ENCODE measurements at places on chromosomes 1 and 21.

GRCh38 chr1:61184040-61184713, 101.8 kb downstream of the NFIA start:
- DNase-seq: no peak

DNA sequence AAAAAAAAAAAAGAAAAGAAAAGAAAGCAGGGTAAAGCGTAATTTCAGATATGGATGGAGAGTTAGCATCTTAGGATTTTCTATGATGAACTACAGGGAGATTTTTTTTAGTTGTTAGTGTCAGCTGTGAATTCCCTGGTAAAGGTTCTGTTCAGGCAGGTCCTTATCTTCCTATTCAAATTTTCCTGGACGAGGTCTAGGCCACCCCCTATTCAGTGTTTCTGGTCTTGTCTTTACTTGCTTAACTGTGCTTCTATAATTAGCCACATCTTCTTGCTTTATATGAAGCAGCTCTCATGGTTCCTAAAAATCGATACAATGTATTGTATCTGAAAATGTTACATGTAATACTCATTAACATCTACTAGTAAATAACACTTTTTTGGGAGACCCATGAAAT, 157.8 kb downstream of the LHX8 start:
- DNase-seq: no peak

GRCh38 chr1:177632923-177633615, 336.8 kb downstream of the SEC16B start:
- no peak for DNase-seq

GRCh38 chr1:17581389-17582123, 42.1 kb downstream of the ARHGEF10L start:
- DNase-seq: no peak

- DNase-seq: no peak
Measured at GRCh38 chr1:79549201-79549600, 542.7 kb upstream of the ADGRL4 start.

DNA sequence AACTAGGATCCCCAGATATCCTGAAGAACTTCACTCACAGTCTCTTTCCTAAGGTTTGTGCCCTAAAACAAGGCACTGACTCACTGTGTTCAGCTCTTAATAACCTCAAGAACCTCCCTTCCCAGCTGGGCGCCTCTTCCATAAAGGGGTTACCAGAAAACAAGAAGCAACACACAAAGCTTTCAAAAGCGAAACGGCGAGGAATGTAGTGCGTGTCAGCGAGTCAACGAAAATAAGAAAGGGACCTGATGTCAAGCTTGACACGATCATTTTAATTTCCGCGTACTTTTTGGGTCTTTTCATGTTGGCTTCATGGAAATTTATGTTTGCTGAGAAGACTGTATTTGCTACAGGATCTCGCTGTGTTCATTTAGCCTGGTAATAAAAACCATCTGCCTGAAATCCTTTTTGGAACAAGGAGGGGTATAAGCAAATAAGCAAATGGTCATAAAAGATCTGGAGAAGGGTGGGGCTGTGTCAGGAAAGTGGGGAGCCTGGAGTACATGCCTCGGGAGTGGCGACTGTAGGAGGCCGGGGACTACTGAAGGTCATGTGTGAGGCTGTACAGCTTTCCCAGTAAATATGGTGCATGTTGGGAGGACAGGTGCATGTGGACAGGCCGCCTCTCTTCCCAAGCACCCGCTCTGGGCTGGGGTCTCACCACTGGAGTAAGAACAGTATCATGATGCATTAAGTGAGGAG, 11.4 kb upstream of the CLDN14 start:
- DNase-seq: no peak

DNA sequence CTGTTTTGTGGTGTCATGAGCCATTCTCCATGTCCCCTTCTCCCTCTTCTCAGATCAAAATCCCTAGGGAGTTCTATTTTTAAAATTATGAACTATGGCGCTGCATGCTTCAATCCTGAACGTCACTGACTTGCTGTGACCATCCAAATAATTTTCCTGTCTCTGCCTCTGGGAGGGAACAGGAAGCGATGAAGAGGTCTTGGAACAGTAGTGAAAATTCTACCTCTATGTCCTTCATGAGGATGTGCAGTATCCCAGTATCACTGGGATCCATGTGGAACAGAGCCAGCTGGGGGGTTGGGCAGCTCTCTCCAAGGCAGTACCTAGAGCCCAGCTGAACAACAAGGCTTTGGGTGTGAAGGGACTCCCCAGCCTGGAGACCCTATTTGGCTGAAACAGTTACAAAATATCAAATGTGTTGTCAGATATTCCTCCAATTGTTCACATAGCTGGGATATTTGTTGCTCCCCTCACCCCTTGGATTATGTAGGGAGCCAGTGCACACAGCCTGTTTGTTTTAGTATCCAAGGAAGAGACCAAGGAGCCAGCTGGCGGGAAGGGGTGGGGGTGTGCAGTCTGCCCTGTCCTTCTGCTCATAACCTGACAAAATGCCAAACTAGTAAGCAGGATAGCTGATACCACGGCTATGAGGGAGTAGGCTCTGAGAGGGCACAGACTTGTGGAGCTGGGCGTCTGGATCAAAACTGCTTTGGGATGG, 7.6 kb downstream of the DCLRE1B start:
- DNase-seq: no peak

DNA sequence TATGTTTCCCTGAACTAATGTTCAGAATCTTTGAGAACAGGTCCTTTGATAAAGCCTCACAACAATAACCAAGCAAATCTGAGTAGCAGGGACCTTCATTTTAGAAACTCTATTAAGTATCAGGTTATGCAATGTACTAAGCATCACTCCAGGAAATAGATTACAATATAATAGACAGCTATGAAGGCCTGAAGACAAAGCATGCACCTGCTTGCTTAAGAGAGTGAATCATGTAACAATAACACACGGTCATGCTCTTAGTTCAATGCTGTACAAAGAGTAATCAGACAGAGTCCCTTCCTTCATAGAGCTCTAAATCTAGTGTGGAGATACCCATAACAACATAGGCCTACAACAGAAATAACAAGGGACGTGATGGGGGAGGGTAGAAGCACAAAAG, 8.1 kb upstream of the CMPK1 start:
- DNase-seq: no peak

DNA sequence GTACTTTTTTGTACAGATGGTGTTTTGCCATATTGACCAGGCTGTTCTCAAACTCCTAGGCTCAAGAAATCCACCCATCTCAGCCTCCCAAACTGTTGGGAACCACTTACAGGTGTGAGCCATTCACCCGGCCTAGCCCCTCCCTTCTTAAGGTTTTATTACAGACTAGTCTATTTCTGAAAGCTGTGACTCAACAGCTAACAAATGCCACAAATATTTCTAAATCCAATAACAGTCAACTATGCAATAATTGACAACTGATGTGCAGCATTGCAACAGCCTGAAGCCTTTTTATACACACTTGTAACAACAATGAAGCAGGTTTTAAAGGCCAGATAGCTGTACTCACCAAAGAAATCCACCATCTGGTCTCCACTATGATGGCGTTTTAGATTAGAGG, 51.4 kb downstream of the GRIK1 start:
- DNase-seq: no peak

All from T-helper 1 cell (primary cell).